Adrenal gland (tissue), 19 donors: ENCODE measurements at places on chromosomes 7 and 10.
A peak's percentile ranks its signal among the peaks of the same experiment; 100 is the strongest.

GRCh38 chr10:47370015-47370767 is 13.9 kb downstream of the ZNF488 start:
- DNase-seq: peak; percentile 17

DNA sequence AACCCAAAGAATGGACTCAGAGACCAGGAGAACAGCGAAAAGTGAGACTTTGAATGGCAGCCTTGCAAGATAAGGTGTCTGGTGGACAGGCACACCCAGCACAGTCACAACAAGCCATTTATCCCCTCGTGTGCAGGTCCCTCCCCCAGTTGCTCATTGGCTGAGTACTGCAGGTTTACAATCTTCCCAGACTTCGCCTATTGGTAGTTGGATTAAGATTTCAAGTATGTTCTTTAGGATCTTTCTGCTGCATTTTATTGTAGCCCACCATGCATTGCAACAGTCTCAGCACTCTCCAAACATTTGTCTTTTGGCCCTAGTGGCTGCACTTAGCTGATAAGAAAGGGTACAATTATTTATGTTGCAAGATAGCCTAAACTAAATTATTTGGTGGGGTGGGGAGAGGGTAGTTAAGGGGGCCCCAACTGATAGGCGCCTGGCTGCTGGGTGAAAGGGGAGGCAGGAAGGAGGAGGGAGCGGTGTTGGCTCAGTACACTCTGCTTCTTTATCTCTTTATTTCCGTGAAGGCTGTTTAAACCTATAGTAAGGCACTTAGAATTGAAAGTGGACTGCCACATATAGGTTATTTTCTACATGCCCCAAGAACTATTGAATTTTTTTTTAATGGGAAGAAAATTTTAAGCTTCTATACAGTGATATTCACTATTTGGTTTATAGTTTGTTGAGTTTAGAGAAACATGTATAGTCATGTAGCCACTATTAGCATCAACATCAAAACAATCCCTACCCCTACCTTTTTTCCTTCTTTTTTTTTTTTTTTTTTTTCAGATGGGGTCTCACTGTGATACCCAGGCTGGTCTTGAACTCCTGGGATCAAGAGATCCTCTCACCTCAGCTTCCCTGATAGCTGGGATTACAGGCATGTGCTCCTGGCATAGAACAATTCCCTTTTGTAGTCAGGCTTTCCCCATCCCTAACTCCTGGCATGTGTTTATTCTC is 54.2 kb downstream of the GUSB start:
- DNase-seq: no peak

GRCh38 chr7:47625861-47626715 is 44.2 kb upstream of the TNS3 start:
- no peak for DNase-seq

DNA sequence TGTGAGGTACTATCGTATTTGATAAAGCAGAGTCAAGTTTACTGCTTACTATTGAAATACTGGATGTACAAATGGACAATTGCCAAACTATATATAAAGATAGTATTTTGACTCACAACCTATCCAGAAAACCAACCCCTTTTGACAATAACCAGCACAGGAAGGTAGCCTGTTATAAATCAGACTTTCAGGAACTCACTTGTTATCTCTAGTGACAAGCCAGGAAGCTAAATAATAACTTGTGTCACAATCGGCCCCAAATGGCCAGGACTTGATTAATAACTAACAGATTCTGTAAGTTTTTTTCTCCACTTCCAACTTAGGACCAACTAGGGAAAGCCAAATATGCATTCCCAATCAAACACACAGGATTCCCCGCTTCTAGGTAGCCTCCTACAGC is 38.8 kb upstream of the SLC35G1 start:
- DNase-seq: no peak

GRCh38 chr7:30226614-30227268 is 57.7 kb upstream of the ZNRF2 start:
- DNase-seq: no peak

GRCh38 chr7:135273581-135273980 is 39.9 kb downstream of the STRA8 start:
- DNase-seq: no peak

DNA sequence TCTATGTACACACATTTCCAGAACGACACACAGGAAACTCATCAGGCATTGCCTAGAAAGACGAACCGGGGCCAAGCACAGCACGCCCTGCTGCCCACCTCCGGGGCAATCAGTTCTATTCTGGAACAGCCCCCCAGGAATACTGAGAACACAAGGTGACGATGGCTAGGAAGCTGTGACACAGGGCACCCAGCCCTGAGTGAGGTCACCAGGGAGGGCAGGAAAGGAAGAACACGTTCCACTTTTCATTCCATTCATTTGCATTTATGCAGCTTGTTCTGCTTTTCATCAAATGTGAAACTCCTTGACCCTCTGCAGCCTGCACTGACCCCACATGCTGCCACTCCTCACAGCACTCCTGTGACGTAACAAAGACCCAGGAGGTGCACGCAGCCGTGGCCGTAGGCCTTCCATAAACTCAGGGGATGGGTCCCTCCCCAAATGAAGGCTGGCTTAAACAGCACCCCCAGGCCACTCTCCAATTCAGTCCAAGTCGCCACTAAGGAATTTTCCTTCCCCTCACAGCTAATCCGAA is 28.9 kb downstream of the MAD1L1 start:
- no peak for DNase-seq
